Islet precursor cell (in vitro differentiated cells): ENCODE measurements at places on chromosomes 5 and 9.

DNA sequence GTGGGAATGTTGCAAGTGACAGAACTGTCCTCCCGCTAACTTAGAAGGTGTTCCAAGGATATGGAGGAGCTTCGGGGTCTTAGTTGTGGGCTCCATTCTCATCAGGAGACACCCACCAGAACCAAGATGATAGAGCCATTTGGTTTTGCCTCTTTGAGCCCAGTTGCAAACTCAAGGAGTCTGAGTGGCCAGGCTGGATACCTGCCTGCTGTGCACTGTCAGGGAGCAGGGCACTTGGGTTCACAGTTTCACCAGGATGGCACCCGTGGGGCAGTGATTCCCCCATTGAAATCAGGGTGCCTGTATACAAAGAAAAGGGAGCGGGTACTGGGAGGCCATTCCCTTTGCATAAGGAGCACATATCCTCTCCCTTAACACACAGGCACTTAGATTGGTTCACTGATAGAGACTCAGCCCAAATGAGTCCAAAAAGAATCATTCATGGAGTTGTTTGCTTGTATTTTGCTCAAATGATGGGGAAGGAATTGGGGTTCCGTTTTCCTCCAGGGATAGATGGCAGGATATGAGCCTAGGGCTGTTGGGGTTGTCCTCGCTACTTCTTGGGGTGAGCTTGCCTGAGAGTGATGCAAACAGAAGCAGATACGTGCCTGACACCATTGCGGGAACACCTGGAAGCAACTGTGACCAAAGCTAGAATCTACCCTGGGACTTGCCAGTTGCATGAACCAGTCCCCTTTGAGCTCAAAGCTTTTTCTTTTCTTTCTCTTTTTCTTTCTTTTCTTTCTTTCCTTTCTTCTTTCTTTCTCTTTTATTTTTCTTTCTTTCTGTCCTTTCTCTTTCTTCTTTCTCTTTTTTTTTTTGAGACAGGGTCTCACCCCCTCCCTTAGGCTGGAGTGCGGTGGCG, 1.3 kb upstream of the PRR7 start:
- DNase-seq, result no peak

DNA sequence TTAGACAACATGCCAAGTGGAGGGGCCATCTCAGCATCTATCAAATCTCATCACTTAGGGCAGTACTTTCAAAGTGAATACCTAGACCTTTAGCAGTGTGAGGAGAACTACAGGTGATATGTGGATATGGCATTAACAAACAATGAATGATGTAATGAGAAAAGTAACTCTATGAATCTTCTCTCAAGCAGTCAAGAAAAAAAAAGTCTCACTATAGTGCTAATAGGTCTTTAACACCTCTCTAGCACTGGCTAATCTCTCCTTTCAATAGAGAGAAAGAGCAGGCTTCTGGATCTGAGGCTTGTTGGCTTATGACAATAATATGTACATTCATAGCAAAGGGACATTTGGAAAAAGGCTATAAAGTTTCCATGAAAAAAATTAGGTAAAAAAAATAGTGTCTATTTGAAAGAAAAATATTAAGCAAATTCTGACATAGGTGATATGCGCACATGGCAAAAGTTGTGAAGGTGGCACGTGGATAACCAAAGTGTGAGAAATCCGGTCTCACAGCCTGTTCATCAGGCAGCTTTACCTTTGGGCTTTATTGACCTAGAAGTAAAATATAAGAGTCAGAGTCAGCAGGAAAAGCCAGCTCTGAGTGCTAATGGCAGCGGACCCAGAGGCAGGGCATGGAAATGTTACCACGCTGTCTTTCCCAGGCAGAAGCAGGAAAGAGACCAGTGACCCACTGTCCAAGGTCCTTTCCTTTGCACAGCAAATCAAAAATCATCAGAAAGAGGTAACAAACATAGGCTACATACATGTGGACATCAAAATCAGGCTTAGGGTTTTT, 203.4 kb downstream of the EFNA5 start:
- peak; percentile 62 for DNase-seq

DNA sequence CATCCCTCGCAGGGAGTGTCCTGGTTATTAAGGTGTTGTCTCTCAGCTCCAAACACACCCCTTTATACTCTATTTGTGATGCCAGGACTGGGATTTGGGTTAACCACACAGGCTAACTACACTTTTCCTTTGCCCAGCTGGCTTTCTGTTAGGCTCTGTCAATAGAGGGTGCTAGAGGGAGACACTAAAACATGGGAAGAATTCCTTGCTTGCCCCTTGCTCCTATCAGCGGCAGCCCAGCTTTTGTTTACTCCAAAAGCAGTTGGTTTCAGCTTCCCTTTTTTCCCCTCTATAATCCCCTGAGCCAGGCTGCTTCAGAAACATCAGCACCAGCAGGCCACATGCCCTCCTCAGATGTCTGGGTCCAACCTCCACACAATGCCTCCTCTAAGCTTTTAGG, 297.1 kb downstream of the KCTD16 start:
- DNase-seq, result peak; percentile 84

DNA sequence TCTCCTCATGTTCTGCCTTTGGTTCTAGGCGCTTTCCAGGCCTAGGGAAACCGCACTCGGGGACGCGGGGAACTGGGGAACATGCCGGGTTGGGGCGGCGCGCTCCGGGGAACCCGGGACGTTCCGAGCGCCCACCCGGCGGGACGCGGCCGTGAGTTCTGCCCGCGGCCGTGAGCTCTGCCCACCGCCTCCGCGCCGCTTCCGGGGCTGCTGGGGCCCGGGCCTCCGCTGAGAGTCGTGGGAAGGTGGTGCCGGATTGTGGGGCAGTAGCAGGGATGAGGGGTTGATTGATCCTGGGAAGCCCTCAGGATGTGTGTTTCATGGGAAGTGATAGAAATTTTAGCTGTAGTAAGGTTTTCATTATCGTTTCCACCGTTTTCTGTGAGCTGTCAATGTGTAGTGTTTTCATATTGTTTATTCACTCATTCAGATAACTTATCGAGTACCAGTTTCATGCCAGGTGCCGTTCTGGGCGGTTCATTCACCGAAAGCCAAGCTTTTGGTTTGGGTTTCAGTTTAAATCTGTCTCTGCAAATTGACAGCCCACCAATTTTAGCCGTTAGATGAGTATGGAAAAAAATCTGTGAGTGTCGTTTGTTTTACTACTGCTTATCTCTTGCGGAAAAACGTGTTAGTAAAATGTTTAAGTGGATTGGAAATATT, 657 bp downstream of the MTRR start:
- no peak for DNase-seq

- DNase-seq, result peak; percentile 89
These were observed at the start of gene ADAMTS12 for GRCh38 chr5:33891788-33892619. TSS of gene ADAMTS12 (minus strand) at chr5:33891990. CDS start at chr5:33891856, 134 bp downstream.

DNA sequence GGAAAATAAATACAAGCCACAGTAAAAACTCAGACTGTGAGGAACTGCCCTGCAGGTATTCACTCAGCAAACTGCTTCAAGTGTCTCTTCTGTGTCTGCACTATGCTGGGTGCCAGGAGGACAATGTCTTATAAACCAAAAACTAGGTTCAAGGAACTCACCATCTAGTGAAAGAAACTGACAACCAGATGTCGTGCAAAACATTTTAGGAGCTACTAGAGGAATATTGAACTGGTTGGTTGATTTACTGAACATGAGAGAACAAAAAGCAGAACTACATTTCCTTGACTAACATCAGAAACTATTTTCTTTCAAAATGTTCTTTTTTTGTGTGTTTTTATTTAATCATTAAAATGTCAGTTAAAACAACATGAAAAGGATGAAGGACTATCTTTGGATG, 35.2 kb downstream of the ZNF366 start:
- DNase-seq, result no peak

GRCh38 chr9:131227112-131227958, 49.0 kb downstream of the FAM78A start:
- DNase-seq, result no peak

GRCh38 chr9:125272697-125273096, 11.1 kb downstream of the GAPVD1 start:
- DNase-seq, result no peak

- DNase-seq, result peak; percentile 95
These were observed 21.9 kb upstream of the NOTCH1 start for GRCh38 chr9:136567651-136568287.

DNA sequence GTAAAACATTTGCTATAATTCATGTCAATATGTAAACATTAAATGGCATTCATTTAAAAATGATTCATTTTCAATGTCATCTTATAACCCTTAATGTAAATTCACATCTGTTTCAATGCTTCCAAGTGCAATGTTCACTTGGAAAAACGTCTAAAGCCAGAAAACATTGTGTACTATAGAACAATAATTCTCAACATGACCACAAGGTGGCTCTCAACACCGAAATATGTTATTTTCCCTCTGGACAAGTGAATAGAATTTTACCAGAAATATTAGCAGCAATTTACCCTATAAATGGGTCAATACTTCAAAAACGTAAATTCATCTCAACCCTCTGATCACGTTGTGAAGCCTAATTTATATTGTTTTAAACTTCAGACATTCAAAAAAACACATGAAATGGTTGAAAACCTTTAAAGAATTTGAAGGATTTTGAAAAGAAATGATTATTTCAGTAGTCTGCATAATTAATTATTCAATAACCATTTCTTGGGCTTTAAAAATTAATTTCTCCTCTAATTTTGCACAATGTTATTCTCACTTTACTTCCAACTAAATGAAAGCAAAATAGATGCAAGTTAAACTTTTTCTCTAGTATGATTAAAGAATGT, 11.0 kb downstream of the CDH10 start:
- DNase-seq, result no peak

GRCh38 chr5:14347522-14347921, 204.4 kb downstream of the TRIO start:
- no peak for DNase-seq

GRCh38 chr5:93810780-93811179, 69.4 kb upstream of the POU5F2 start:
- no peak for DNase-seq

DNA sequence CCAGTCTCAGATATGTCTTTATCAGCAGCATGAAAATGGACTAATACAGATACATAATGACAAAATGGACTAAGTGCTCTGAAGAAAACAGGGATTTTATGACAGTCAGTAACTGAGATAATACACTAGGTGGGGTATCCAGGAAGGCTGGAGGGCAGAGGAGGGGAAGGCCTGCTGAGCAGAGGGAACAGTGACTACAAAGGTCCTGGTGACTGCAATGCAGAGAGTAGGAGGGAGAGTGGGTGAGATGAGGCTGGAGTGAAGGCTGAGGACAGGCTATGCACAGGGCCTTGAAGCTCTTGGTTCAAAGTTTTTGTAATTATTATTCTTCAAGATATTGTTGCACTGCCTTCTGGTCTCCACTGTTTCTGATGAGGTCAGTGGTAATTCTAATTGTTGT, 4.9 kb downstream of the ACOT12 start:
- no peak for DNase-seq

DNA sequence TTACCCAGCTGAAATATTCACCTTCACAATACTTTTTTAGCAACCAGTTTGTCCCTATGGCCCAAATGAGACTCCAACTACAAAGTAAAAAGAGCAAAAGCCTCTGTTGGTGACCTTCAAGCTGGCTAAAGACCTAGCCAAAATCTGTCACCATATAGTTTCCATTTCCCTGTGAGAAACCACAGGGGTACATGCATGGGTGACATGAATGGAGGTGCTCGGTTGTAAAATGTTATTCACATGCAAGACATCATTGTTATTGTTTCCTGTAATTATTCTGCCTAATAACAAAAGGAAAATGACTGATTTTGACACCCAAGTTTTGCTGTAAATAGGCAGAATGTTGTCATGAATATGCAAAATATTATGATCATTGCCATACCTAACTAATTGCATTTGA, 285.3 kb downstream of the ZNF608 start:
- no peak for DNase-seq

DNA sequence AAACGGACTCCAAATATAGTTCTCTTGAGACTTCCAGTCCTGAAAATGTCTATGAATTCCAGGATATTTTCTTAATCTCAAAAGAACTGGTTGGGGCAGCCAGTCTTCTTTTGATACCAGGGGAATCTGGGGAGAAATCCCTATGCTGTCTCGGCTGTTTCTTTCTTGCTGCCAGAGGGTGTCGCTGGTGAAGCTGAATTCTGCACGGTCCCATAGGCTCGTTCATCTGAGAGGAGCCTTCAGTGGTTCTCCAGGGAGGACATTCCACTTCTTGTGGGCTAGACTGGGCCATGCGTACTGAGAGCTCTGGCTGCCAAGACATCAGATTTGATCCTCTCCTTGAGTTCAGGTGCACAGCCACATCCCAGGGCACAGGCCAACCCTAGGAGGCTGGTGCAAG, 155.0 kb upstream of the CLINT1 start:
- DNase-seq, result peak; percentile 74

- DNase-seq, result no peak
These were observed 1.1 kb downstream of the IL4 start for GRCh38 chr5:132674671-132675506.

- DNase-seq, result no peak
These were observed 59.8 kb downstream of the KIAA1958 start for GRCh38 chr9:112546149-112547012.

DNA sequence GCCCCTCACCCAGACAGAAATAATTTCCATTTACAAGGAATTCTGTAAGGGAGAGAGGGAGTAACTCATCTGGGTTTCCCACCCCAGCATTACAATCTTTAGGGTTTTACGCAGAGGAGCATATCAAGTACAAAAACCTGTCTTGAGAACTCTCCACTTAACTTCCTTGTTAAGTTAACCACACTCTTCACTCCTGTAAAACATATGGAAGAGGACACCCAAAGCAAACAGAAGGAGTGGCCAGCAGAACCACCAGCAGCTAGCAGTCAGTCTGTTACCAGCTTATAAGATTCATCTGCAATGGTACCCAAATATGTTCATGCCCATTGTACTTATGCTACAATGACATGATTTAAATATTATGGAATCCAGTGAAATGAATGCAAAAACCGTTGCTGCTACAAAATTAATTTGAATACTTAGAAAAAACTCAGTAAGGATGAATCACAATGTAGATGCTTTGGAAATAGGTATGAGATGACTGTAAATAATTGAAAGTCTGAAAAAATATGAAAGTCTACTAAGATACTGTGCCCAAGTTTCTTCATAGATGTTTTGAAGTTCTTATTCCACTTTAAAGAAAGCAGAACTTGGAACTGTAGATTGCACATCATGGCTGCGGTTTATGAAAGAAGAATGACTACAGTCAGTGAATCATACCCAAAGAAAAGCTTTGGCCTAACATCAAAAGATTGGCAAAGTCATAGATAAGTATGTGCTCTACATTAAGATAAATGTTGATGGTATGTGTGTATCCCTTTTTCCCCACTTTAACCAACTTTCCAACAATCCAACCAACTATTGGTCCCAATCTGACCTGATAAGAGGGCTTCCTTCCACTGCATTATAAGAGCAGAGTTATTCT, 233.6 kb downstream of the ACTL7B start:
- no peak for DNase-seq

- DNase-seq, result no peak
These were observed 57.4 kb upstream of the JAK2 start for GRCh38 chr9:4927701-4928100.

DNA sequence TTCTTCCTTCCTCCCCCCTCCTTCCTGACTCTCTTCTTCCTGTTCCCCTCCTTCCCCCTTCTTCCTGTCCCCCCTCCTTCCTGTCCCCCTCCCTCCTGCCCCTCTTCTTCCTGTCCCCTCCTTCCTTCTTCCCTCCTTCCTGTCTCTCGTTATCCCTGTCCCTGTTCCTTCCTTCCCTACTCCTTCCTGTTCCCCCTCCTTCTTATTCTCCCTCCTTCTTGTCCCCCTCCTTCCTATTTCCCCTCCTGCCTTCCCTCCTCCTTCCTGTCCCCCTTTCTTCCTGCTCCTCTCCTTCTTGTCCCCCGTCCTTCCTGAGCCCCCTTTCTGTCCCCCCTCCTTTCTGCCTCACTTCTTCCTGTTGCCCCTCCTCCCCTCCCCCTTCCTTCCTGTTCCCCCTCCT, 70.6 kb downstream of the COL5A1 start:
- DNase-seq, result no peak
